Posterior cingulate gyrus (tissue), 11 donors: ENCODE measurements at places on chromosomes 7 and 10.

DNA sequence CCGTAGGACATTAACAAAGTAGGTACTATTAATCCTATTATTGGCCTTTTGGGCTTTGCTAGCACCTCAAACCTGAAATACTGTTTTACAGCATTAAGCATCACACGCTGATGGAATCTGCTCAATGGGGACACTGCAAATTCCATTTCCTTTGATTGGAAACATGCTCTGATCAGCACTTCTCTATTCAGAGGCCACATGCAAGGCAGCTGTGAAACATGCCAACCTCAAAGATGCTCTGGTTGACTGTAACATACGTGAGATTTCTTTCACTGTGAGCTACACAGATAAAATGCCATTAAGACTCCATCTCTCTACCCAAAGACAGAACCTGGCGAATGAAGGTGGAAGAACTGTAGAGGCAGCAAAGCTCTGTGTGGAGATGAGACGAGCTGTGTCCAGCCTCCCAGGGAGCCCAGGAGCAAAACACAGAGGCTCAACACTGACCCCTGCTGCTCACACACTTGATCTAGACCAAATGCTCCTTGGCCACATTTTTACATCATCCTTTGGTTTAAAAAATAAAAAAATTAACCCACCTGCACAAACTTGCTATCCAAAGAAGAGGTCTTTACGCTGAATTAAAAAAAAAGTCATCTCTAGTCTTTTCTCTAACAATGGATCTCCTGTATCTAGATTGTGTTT lies 8.0 kb downstream of the RSU1 start:
- no peak for DNase-seq

- DNase-seq, result no peak
Observed at GRCh38 chr7:113015034-113015645, 71.5 kb downstream of the GPR85 start.

DNA sequence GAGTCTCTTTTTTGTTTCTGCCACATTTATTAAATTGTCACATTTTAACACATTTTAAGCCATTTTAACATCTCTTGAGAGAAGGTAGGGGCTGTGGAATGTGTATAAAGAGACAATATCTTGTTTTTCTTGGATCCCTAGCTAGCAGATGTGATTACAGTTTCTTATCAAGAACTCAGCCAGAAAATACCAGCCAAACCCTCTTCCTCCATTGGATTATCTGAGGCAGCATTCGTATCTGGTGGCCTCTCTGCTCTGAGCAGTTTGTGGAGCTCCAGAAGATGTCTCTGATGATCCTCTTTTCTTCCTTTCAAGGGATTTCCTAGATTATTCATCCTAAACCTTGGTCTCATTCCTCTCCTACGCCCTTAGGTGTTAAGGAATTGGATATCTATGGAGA lies 35.3 kb upstream of the PFKFB3 start:
- DNase-seq, result no peak

DNA sequence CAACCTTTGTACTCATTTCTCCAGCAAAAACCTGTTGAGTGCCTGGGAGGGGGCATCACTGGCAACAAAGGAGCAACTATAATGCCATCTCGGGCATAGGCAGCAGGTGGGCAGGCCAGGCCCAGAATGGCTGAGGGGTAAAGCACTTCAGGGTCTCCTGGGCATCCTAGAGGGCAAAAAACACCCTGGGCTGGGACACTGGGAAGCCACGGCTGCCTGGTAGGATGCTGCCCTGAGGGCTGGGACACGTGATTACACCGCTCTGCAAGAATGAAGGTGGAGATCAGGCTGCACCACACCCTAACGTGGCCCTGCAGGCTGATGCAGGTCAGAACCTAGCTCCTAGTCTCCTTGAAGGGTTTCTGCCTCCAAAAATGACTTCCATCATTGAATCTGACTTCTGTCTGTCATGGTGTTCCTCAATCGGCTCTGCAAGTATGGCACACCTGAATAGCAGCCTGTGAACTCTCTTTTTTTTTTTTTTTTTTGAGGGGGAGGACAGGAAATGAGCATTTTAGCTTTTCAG lies 4.5 kb upstream of the TRAPPC14 start:
- DNase-seq, result no peak

- DNase-seq, result no peak
Observed at GRCh38 chr7:121730869-121731268, 142.1 kb upstream of the PTPRZ1 start.

DNA sequence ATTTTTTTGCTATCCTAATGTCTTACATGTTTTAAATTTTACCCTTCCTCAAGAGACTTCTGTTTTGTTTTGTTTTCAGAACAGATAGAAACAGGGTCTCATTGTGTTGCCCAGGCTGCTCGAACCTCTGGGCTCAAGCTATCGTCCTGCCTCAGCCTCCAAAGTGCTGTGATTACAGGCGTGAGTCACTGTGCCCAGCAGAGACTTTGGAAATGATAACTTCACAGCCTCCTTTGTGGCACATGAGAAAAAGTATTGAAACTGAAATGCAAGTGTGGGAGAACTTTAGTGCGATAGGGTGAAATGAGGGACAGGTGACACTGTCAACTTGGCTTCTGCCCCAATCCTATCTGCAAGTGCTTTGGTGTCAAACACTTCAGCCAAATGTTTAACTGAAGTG lies 21.6 kb downstream of the IRF5 start:
- no peak for DNase-seq

DNA sequence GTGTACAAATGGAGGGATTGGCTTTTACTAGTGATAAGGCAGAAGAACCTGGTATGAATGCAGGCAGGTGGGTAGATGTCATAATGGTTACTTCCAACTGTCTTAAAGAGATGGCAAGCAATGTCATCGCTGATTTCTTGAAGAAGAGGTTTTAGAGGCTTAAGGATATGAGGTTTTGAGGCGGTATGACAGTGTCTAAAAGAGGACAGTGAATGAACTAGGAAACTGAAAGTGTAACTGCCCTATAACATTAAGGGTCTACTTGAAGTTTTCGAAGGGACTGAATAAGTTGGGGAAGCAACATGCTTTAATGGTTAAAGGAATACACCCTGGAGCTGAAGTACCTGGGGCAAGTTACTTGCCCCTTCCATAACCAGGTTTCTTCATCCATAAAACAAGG lies 70.9 kb downstream of the NDUFB2 start:
- DNase-seq, result no peak

DNA sequence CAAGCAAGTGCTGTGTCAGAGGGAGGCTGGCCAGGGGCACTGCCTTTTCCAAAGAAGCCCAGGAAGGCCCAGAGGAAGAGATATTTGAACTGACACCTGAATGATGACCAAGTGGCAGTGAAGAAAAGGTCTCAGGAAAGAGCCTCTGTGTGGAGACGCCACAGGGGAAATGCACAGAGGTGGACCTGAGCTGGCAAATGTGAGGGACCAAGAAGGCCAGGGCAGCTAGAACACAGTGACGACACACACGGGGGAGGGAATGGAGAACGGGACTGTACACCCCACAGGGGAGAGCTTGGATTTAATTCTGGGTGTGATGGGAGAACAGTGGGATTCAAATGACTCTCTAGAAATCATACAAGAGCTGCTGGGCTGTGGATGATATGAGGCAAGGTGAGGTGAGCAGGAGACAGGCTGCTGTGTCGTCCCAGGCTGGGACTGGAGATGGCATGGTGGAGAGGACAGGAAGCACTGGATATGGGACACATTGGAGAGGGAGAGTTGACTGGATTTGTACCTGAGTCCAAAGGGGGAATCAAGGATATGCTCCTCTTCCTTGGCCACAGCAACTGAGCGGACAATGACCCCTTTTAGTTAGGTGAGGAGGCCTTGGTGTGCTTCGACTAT lies 84.2 kb upstream of the DDC start:
- DNase-seq, result no peak
